Fibroblast of upper back skin (primary cell): ENCODE measurements at places on chromosomes 11 and 22.

- no peak for DNase-seq
Measured at GRCh38 chr22:46390105-46390651, 54.7 kb downstream of the TRMU start.

- no peak for DNase-seq
Measured at GRCh38 chr11:2789331-2789730, 89.5 kb upstream of the KCNQ1OT1 start.

GRCh38 chr11:74400606-74401005, 2.4 kb upstream of the PGM2L1 start:
- DNase-seq: no peak

DNA sequence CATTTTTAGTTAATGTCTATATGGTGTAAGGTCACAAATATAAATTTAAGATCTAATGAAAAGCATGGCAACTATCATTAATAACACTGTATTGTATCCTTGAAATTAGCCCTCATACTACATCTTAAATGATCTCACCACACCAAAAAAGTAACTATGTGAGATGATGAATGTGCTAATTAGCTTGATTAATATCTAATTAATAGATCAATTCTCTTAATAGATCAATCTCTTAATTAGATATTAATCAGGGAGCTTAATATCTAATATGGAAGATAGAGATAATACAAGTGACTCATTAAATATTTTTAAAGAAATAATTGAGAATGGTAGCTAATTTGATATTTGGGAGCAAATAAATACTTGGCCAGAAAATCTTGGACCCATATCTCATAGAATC, 178.5 kb upstream of the FAT3 start:
- DNase-seq: no peak

- DNase-seq: peak; percentile 29
Measured at GRCh38 chr11:104705490-104706190, 192.6 kb downstream of the CASP12 start.

- no peak for DNase-seq
Measured at GRCh38 chr11:105720096-105720495, 110.2 kb downstream of the GRIA4 start.

GRCh38 chr11:69477086-69477485, 4.4 kb upstream of the LINC01488 start:
- DNase-seq: no peak

GRCh38 chr22:48254311-48254873, 1491.9 kb downstream of the TBC1D22A start:
- no peak for DNase-seq

GRCh38 chr11:122598971-122599370, 56.6 kb upstream of the UBASH3B start:
- DNase-seq: peak; percentile 62

- DNase-seq: no peak
Measured at GRCh38 chr22:50243685-50244419, 971 bp downstream of the TUBGCP6 start.

DNA sequence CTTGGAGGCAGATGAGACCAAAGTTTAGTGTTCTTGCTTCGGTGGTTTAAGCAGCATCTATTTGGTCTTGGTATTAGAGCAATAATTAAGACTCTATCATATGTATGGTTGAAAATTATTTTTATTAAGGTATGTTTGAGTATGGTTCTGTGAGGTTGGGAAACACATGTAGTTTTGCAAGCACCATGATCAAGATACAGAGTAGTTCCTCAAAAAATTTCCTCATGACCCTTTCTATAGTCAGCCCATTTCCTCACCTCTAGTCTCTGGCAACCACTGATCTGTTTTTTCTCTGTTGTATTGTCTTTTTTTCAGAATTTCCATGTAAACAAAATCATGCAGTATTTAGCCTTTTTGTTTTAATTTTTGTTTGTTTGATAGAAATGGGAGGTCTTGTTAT, 18.4 kb downstream of the MTMR3 start:
- no peak for DNase-seq

DNA sequence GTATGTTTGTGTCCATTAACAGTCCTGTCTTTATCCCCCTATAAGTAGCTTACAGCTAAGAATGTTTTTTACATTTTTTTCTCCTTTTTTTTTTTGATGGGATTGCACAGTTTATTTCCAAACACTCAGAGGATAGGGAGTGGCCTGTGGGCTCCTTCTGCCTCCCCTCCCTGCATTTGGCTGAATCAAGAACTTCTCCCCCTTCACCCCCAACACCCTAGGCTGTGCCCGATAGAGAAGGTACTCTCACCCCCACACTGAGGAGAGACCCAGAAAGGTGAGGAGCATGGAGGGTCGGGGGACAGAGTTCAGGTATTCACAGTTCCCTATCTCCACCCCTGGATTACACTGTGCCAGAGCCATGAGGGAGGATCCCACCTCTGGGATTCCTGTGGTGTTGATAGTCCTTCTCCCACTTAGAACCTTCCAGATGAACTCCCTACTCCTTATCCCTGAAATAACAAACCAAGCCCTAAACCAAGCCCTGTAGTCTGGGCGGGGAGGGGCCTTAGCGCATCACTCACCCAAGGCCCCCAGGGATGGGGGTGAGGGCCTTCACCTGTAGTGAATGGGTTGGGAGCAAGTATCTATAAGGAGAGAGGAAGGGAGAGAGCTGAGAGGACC, 97.1 kb downstream of the ADAMTS15 start:
- DNase-seq: no peak

- DNase-seq: no peak
Measured at GRCh38 chr11:12756454-12756806, 82.2 kb downstream of the TEAD1 start.

DNA sequence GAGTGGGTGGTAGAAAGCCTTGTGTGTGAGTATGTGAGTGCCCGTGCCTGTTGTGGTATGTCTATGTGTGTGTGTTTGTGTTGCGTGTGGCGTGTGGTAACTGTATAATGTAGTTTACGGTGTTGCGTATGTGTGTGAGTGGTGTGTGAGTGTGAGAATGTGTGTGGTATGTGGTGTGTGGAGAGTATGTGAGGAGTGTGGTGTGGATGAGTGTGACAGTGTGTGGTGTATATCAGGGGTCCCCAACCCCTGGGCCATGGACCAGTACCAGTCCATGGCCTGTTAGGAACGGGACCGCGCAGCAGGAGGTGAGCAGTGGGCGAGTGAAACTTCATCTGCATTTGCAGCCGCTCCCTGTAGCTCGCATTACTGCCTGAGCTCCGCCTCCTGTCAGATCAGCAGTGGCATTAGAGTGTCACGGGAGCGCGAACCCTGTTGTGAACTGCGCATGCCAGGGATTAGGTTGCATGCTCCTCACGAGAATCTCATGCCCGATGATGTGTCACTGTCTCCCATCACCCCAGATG, 5.7 kb downstream of the UPK3A start:
- peak; percentile 75 for DNase-seq

DNA sequence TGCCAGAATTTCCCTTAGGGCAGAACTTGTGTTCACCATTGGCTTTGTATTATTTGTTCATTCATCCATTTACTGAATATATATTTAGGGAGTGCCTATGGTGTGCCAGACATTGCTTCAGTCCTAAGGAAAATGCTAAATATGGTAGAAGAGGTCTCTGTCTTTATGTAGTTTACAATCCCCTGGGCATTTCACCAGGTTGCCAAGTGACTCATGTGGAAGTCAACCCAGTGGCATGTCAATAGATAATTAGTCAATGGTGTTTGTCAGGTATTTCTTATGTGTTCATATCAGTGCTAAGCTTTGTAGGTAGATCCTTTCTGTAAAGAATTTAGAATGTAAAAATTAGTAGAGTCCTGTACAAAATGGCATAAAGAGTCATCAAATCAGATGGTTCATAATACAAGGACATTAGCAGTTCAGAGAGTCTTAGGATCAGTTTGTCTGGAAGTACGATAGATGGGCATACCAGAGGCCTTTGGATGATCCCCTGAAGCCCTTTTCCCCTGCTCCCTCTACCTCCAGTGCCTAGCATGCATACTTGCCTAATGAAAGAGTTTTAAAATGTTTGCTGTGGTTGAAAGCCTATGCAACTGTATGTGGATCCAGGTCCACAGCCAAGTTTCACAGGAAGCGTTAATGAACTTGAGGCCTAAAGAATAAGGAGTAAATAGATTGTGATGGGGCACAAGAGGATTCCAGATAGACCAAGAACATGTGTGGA, 58.5 kb upstream of the SESN3 start:
- peak; percentile 33 for DNase-seq

GRCh38 chr11:80297858-80298632, 857.2 kb upstream of the TENM4 start:
- peak; percentile 80 for DNase-seq

DNA sequence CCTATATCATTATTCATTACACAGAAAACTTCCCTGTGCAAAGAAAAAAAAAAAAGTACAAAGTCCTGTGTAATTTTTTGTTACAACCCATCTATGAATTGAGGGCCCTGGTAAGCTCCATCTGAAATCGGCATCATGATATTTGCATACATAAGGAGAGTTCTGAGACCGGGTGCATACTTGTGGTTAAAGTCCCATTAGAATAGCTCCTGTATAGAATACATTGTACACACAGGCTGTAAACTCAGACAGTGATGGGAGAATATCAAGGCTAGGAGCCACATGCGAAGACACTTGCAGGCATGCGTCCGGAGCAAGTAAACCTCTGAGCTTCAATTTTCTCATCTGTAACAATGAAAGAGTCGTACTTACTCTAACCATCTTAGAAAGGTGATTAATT, 353.2 kb downstream of the ETS1 start:
- peak; percentile 51 for DNase-seq

DNA sequence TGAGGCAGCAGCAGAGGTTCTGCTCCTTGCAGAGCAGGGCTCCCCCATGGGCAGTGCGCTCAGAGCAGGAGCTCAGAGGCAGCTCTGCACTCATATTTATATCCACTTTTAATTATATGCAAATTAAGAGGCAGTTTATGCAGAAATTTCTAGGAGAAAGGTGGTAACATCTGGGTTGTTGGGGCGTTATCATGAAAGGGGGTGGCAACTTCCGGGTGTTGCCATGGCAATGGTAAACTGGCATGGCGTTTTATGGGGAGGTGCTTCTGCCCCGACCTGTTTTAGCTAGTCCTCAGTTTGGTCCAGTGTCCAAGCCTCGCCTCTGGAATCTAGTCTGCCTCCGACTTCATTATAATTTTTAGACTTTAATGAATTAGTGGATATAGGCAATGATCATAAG, 1191.7 kb downstream of the TBC1D22A start:
- no peak for DNase-seq

DNA sequence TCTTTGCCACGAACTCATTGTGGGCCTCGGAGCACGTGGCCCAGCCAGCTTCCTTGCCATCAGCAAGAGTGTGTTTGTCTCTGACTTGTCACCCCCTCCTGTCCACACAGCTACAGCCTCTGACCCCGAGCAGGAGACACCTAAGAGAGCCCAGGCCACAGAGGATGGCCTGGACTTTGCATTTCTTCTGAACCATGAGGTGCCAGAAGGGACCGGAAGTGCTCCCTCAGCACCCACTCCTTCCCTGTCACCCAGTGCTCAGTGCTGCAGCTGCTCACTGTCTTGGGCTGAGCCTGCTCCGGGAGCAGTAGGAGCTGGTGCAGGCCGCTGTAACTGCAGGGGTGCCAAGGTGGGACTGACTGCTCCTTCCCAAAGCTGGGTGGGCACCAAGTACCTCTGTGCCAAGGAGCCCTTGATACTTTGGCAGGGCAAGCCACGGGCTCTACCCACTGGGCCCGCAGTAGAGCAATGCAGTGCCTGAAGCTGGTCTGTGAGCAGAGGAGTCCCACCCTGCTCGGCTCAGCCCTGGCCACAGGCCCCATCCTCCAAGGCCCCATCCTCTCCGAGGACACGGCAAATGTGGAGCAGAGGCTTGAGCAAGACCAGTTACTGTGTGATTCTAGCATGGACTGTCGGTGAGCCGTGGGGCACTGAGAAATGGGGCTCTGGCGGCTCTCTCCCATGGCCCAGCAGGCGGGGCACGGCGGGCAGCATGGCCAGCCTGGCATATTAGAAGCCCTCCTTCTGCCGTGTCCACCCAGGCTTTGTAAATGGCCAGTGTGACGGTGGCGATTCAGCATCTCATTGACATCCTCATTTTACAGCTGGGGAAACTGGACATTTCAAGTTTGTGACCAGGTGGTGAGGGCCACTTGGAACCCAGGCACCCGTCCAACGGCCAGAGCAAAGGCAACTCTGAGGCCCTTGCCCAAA, 6.3 kb downstream of the GRK2 start:
- no peak for DNase-seq

DNA sequence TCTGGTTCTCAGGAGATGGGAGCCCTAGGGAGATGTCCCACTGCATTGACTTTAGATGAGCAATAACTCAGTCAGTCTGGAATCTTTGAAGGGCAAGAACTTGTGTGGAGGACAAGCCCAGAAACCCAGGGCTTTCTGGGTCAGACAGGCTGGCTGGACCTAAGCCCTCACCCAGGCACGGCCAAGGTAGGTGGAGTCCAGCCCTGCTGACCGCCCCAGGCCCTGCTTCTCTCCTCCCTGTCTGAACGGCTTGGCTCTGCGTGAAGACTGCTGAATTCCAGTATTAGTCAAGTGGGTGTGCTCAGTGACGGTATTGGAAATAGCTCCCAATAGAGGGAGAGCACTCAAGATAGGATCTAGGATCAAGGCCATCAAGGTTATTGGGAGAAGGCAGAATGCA, 6.1 kb downstream of the CXCR5 start:
- peak; percentile 84 for DNase-seq

DNA sequence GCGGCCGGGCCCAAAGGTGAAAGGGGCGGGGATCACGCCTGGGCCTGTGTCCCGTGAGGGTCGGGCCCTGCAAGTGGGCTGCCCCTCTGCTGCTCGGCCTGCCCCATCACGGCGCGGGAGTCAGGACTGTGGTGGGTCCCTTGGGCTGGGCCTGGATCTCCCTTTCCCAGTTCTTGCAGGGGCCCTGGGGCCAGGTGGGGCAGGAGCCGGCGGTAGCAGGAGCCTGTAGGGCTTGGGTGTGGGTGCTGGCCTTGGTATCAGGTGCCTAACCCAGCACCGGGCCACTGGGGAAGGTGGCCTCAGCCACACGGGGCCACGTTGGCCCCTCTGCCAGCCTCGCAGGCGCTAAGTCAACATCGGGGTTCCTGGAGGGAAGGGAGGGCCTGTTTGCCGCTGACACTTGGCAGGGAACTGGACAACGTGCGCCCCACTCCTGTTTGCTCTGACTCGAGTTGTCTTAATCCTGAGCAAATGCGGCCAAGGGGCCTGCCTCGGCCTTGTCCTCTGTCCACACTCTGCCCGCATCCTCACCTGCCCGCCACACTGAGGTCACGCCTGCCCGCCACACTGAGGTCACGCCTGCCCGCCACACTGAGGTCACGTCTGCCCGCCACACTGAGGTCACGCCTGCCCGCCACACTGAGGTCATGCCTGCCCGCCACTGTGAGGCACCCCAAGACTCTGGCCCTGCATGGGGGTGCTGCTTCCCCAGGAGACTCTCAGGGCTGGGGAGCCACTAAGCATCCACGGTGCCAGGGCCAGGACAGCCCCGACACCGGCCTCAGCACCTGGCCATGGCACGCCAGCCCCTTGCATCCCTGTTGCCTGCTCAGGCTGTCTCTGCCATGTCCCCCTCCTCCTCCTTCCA, 14.2 kb upstream of the MUC5B start:
- DNase-seq: no peak

- no peak for DNase-seq
Measured at GRCh38 chr22:25970374-25970911, 198.8 kb upstream of the SEZ6L start.

- no peak for DNase-seq
Measured at GRCh38 chr11:120548682-120549209, 37.2 kb downstream of the GRIK4 start.

- no peak for DNase-seq
Measured at GRCh38 chr11:127191689-127192088, 191.1 kb upstream of the KIRREL3 start.

- no peak for DNase-seq
Measured at GRCh38 chr22:42817556-42817955, 39.5 kb downstream of the ARFGAP3 start.

- no peak for DNase-seq
Measured at GRCh38 chr11:14751975-14752407, 108.4 kb downstream of the PDE3B start.
